ENCODE measurements at places on chromosomes 12 and 14. TPM values are rescaled to one million over a fixed set of nuclear protein-coding genes. Genes with fewer than 3 reads are reported as not detected.

DNA sequence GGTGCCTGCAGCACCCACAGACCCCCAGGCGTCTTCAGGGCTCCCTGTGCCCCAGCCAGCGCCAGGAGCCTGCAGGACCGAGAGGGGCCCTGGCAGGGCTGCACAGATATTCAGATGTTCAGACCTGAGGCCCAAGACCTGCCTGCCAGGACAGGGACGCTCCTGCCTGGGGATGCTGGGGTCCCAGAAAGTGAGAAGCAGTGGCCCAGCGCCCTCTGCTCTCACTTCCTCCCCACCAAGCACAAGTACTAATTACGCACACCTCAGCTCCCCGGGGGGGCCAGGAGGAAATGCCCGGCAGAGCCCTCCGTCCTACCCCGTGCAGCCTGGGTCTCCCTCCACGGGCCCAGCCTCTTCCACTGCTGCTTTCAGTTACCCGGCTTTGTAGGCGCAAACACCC, 28.8 kb upstream of the INF2 start:
- DNase-seq = no peak

DNA sequence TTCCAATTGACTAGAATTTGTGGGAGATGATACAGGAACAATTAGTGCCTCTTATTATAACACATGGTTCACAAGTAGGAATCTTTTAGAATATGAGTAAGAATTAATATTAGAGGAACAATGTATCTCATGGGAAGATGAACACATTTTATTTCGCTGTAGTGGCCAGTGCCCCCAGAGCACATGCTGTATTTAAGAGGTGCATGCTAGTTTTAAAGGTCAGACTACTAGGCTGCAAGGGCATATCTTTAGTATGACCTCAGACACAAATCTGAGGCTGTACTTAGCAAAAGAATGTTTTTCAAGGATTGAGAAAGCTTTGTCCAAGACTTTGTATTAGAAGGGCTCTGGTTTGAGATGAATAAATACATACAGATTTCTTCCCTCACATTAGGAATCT, 586.9 kb downstream of the CCER1 start:
- no peak for DNase-seq

DNA sequence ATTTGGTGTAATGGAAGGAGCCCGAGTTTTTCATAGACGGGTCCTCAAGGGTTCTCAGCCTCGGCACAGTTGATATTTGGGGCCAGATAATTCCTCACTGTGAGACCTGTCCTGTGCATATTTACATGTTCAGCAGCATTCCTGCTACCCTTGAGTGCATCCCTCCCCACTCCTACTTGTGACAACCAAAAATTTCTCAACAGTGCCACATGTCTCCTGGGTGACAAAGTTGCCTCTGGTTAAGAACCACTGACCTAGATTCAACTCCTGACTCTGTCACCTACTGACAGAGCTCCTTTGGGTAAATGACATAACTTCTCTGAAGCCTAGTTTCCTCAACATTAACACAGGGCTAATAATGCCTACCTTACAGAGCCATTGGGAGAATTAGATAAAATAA, 60.4 kb downstream of the TTC9 start:
- no peak for DNase-seq

- DNase-seq = no peak
These were observed 40.8 kb downstream of the GPR65 start for GRCh38 chr14:88045705-88046104.

GRCh38 chr12:101379149-101379548, 28.4 kb downstream of the ARL1 start:
- DNase-seq = no peak

- DNase-seq = no peak
These were observed 16.4 kb upstream of the MED13L start for GRCh38 chr12:116293687-116294453.

DNA sequence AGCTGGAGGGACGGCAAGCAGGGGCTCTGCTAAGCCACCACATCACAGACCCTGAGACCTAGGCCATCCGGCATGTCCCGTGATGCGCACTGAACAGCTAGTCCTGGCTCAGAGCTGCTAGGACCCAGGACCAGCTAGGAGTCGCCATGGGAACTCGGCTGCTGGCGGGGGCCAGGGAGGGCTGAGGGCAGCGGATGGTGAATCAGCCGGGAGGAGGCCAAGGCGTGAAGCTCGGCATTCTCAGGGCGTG, 5.1 kb downstream of the AHNAK2 start:
- DNase-seq = no peak

DNA sequence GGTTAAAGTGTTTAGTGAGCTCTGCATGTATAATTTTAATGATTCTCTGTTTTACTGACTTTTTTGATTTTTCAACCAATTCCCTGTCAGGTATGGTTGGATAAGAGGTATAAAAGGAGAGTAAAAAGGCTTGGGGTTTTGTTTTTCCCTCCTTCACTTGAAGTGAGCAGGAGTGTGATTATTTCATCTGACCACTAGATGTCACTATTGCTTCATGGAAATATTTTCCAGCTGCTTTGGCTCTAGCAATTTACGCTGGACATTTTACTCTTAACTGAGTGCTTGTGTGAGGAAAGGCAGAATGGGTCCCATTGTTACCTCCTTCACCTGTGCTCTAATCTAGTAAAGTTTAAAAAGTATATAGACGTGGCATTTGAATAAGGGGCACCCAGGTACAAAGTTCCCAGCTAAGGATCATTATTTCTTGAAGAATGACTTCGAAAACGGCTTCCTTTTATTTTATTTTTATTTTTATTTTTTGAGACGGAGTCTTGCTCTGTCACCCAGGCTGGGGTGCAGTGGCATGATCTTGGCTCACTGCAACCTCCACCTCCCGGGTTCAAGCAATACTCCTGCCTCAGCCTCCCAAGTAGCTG, 66.5 kb downstream of the TBC1D30 start:
- DNase-seq = no peak

Gene WIF1
- total RNA-seq = 0.22 TPM

Gene INF2
- total RNA-seq = 69.2 TPM

Data from progenitor cell of endocrine pancreas (in vitro differentiated cells).